ENCODE measurements at places on chromosomes 7 and 10.

GRCh38 chr7:151385626-151386300 lies 24.1 kb downstream of the WDR86 start:
- DNase-seq, result no peak

DNA sequence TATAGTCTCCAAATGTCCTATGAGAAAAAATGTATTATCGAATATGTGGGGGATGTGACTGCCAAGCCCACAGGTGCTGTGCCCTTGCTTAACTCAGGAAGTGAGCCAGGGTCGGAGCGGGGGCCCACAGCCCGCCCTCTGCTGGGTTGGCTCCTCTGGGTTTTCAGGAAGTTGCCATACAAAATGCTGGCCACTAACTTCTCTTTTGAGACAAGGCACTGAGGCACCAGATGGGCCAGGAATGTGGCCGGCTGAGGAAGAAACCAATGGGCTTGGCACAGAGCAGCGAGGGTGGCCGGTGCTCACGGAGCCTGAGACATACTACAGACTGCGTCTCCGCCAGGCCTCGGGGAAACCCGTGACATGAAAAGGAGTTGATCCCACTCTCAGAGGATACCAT lies 58.9 kb downstream of the FAM53B start:
- DNase-seq, result no peak

DNA sequence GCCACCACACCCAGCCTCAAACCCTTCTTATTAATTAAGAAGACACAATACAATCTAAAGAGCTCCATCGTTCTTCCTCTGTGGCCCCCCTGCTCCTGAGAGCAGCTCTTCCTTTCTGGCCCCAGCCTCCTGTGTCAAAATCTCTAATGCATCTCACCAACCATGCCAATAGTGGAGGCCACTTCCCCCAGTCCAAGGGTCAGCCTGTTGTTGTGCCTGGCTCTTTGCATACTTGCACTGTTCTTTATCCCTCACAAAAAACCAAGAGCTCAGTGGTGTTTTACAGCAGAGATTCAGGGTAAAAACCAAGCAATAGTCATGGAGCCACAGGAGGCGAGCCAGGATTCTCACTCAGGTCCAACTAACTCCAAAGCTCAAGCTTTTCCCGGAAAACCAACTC lies 190.2 kb downstream of the GFRA1 start:
- no peak for DNase-seq

- no peak for DNase-seq
Measured at GRCh38 chr10:48990226-48990625, 50.6 kb upstream of the LRRC18 start.

GRCh38 chr10:100907773-100908363 lies 4.9 kb upstream of the SLF2 start:
- no peak for DNase-seq

GRCh38 chr10:80344276-80344675 lies 12.3 kb downstream of the DYDC1 start:
- DNase-seq, result no peak

DNA sequence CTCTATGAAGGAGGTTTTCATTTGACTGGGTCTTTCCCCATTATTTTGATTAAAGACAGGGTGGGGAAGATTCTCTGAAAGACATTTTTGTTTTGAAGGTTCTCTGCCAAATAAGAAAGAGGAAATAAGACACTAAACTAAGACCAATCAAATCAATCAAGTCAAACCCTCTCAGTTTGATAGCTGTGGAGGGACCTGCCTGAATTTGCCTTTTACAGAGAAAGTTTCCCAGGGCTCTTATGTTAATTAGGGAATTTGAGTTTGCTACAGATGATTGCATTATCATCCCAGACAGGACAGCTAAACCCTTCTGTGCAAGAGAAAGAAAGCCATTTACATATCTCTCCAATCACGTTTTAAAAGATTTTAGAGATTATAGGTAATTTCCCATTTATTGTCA lies 80.0 kb downstream of the CSTF2T start:
- no peak for DNase-seq

GRCh38 chr10:117653170-117653515 lies 110.6 kb downstream of the EMX2 start:
- no peak for DNase-seq

GRCh38 chr10:88896372-88896993 lies 16.4 kb downstream of the STAMBPL1 start:
- DNase-seq, result no peak

DNA sequence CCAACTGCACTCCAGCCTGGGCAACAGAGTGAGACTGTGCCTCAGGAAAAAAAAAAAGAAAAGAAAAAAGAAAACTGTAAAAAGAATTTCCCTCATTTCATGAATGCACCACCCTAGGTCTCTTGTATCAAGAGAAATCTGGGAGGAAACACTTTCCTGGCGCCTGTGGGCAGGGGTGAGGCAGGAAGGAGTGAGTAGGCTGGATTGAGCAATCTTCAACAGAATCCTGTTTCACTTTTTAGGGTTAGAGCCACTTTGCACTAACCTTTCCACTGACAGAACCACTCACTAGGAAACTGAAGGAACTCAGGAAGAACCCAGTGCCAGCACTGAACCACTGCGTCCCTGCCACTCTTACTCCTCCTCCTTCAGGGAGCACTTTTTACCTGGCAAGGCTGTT lies 282.1 kb downstream of the CCDC3 start:
- no peak for DNase-seq

GRCh38 chr7:48976253-48976652 lies 51.9 kb downstream of the CDC14C start:
- no peak for DNase-seq

DNA sequence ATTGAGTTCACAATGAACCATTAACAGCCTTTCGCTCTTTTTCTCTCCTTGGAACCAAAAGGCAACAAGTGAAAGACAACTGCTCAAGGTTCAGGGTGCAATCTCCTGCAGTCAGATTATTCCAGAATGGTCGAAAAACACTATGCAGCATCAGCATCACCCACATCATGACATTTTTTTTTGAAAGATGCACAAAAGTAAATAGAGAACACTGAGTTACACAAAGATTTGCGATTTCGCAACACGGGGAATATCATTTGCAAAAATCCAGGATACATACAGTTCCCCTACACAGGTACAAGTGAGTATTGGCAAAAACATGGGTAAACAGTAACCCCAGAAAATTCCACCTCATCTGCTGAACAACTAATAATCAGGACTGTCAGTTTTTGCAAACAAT lies 611.5 kb downstream of the KCNMA1 start:
- no peak for DNase-seq

DNA sequence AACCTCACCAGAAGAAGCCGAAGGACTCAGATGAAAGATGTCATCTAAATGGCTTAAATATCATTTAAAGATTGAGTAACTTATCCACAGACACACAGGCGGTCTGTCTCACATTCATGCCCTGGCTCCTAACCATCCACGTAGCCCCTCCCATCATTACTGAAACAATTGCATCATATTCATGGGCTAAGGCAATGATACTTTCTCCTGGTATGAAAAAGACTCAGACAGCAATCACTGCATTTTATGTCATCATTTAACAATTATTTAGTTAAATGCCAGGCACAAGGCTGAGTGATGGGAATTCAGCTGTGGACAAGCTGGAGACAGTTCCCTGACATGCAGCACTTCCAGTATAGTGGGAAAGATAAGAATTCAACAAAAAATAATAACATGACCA lies 11.2 kb upstream of the TECTB start:
- no peak for DNase-seq

DNA sequence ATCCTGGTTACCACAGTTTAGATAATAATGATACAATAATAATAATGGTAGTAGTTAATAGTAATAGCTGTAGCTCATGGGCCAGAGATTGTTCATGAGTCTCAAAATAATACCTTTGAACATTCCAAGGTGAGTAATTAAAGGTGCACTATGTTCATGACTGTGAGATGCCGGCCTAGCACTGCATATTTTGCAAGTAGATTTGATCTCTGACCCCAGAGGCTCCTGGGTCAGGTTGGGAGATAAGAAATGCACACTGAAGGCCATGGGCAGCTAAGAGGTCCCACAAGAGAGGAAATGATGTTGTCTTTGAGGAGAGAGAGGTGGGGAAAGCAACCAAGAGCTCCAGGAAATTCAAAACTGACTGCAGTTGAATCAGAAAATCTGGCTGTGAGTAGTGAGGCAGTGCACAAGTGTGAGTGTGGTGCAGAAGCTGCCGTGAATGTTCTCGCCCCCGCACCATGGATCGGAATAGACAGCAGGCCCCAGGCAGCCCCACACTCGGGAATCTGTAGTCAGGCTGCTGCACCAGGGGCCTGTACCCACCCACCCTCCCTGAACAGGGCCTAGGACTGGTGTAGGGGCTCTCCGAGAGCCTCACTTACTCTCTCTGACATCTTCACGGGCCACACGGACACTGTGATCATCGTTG lies 11.9 kb downstream of the CPXM2 start:
- DNase-seq, result no peak

DNA sequence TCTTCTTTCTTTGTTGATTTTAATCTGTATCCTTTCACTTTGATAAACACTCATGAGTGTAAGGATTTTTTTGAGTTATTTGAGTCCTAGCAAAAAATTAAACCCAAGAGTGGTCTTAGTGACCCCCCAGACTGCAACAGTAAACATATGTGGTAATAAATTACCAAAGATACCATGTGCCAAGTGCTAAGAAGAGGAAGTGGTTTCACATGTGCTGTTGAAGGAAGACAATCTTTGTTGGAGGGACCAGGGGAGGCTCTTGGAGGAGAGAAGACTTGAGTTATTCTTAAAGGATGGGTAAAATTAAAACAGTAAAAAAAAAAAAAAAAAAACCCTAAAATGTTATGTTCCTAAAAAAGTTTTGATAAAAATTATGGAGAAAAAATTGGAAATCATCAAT lies 150.2 kb downstream of the SEC23IP start:
- DNase-seq, result no peak

DNA sequence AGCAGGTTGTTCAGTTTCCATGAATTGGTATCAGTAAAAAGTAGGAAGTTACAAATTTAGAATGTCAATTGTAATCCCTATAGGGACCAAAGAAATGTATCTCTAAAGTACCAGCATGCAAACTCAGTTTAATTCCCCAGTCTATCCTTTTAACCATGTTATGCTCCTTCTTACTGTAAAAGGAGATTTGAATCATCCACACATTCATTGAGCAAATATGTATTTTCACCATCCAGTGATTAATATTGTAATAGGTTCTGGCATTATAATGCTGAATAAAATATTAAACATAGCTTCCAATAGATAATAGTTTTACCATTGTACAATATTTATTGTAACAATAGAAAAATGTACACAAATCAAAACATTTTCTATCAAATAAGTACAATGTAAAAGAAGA lies 228.2 kb upstream of the SEMA3A start:
- no peak for DNase-seq

GRCh38 chr10:127434006-127434405 lies 115.1 kb upstream of the NPS start:
- no peak for DNase-seq

- DNase-seq, result no peak
Measured at GRCh38 chr10:31112961-31113360, 81.3 kb upstream of the ZNF438 start.

DNA sequence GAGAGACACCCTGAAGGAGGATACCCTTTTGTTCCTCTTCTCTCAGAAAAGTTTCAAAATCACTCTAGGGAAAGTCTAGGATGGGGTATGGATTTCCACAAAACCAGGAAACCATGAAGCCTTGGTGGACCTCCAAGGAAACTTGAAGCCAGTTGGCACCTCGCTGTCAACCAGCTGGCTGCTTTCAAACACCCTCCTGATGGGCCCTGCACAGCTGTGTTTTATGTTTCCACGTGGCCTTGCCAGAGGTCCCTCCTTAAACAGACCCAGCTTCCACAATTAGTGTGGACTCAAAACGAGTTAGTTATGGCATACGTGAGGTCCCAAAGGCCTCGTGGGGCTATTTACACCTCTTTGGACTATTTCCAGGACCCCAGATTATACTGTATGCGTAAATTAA lies 5.9 kb downstream of the PPP1R3A start:
- no peak for DNase-seq

GRCh38 chr10:126671402-126671975 lies 996 bp upstream of the C10orf90 start:
- no peak for DNase-seq

DNA sequence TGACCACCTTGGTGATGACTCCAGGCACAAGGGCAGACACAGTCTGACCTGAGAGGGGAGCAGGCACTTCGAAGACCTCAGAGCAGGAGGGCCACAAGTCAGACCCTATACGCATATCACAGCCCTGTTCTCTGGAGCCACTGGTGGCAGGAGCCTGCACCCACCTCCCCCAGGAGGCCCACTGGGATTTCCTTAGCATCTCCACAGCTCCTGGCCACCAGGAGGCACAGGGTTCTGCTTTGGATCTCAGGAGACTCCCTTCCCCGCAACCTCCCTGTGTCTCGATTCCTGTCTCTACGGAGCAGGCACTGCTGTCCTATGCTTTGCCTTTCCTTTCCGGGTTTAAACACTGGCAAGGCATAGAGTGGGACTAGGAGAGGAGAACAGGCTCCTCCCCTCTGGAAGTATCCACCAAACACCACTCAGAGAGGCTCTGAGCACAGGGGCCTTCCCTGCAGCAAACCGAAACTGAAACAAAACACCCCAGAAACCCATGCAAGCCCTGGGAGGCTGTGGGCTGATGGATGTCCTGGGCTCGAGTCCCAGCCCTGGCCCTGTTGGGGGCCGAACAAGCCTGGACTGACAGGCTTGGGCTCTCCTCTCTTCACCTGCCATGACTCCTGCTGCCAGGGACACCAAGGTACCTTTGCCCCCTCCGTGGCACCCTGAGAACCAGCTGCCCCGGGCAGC lies 166.3 kb downstream of the NEURL1 start:
- no peak for DNase-seq

- no peak for DNase-seq
Measured at GRCh38 chr7:6172910-6173295, 99.5 kb downstream of the CYTH3 start.

DNA sequence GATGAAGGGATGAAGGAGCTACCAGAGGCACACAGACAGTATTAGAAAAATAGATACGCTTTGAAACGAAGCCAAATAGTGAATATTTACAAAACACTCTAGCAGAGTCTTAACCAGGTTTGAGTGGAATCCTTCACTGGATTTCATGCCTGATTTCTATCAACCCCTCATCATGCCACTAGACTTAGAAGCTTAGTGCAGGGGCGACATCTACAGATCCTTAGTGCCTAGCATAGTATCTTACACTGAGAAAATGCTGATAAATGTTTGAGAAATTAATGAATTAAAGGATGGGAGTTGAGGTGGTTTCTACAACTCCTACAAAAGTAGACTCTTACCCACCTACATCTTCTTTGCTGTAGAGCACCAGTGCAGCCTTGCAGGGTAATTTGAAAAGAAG lies 54.7 kb upstream of the CCNJ start:
- no peak for DNase-seq
